ENCODE measurements at places on chromosomes 12 and 14. TPM values are rescaled to one million over a fixed set of nuclear protein-coding genes. Genes with fewer than 3 reads are reported as not detected.
A peak's percentile ranks its signal among the peaks of the same experiment; 100 is the strongest.

PLXNC1 gene
- total RNA-seq, result 15.0 TPM

KLRG1 gene
- total RNA-seq, result 0.71 TPM

LGR5 gene
- not detected for total RNA-seq

BBS10 gene
- 3.8 TPM for total RNA-seq

FIGNL2 gene
- 0.33 TPM for total RNA-seq

SLC6A12 gene
- not detected for total RNA-seq

GALNT16 gene
- total RNA-seq, result not detected

KLHDC1 gene
- 0.96 TPM for total RNA-seq

MGST1 gene
- not detected for total RNA-seq

SERPINA3 gene
- not detected for total RNA-seq

CLEC2A gene
- total RNA-seq, result not detected

GDF3 gene
- not detected for total RNA-seq

FSCB gene
- not detected for total RNA-seq

CFAP73 gene
- total RNA-seq, result not detected

DCTN2 gene
- total RNA-seq, result 80.9 TPM

CCDC184 gene
- total RNA-seq, result 0.38 TPM

CCND2 gene
- total RNA-seq, result 615 TPM

P2RX4 gene
- 20.9 TPM for total RNA-seq

DNA sequence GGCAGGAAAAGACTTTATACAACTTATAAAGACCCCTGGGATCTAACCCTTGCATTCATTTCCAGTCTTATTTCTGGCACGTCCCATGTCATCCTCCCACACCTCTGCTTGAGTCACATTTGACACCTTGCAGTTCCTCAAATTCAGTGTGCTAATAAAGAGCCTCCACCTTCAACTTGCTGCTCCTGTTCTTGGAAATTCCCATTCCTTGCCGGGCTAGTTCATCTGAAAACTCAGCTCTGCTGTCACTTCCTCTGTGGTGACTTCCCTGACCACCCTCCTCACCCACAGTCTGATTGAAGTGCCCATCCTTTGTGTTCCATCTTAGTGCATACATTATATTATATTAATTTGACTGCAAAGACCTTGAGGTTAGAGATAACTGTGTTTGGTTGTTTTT lies 37.4 kb upstream of the PSMA6 start:
- DNase-seq, result peak; percentile 66

GRCh38 chr14:83085725-83086124 lies 1552.1 kb upstream of the SEL1L start:
- no peak for DNase-seq

DNA sequence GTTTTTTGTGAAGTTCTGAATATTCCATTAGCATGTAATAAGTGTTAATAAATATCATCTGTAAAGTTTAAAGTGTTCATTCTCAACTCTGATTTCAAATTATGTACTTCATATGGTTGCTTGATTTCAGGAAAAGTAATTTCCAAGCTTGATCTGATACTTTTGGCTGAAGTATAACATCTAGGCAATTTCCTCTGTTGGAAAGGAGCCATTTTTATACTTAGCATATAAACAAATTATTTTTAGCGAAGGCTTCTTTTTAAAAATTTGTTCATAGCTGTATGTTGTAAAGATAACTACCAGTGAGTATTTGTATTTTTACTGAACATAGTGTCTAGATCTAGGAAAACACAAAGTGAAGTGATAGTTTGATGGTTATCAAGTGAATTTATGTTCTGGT lies 153.4 kb upstream of the TMTC2 start:
- DNase-seq, result no peak

GRCh38 chr14:69027242-69027913 lies 48.3 kb upstream of the ACTN1 start:
- peak; percentile 52 for DNase-seq

- DNase-seq, result no peak
Observed at GRCh38 chr12:56877195-56878009, 56.8 kb downstream of the SDR9C7 start.

DNA sequence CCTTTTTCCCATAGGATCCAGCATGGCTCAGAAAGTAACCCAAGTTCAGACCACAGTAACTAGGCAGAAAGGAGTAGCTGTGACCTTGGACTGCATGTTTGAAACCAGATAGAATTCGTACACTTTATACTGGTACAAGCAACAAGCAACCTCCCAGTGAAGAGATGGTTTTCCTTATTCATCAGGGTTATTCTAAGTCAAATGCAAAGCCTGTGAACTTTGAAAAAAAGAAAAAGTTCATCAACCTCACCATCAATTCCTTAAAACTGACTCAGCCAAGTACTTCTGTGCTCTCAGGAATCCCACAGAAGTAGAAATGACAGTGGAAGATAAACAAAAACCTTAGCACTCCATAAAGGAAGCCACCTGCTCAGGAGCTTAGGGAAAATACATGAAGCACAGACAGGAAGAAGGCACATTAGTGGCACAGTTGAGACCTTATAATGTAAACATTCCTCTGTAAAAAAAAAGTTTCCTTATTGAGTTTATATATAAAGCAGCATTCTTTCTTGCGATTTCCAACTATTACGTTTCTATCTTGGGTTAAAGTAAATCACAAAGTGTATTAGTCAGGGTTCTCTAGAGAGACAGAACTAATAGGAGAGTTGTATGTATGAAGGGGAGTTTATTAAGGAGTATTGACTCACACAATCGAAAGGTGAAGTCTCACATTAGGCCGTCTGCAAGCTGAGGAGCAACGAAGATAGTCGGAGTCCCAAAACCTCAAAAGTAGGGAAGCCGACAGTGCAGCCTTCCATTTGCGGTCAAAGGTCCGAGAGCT lies 398.4 kb downstream of the DAD1 start:
- DNase-seq, result no peak

DNA sequence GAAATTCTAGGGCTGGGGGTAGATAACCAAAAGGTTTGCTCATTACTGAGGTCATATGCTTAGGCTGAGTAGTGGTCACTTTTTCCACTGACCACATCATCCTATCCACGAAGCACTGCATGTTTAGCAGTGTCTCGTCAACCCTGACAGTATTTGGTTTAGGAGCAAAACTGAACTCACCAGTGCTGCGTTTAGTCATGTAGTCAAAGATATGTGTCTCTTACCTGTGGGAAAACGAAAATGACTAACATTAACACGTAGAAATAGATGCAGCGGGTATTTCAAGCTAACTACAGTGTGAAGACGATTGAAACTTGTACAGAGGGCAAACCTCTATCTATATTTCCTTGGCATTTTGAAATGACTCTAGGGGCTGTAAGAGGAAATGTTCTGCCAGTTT lies 34.6 kb downstream of the MTHFD1 start:
- DNase-seq, result no peak

- no peak for DNase-seq
Observed at GRCh38 chr12:124422570-124423523, 128.0 kb downstream of the RFLNA start.

- DNase-seq, result no peak
Observed at GRCh38 chr14:62654641-62655040, 390.6 kb downstream of the KCNH5 start.

- DNase-seq, result peak; percentile 85
Observed at GRCh38 chr14:67704484-67705089, 2.9 kb downstream of the RDH12 start.

- no peak for DNase-seq
Observed at GRCh38 chr12:93243382-93243688, 134.4 kb upstream of the NUDT4 start.

DNA sequence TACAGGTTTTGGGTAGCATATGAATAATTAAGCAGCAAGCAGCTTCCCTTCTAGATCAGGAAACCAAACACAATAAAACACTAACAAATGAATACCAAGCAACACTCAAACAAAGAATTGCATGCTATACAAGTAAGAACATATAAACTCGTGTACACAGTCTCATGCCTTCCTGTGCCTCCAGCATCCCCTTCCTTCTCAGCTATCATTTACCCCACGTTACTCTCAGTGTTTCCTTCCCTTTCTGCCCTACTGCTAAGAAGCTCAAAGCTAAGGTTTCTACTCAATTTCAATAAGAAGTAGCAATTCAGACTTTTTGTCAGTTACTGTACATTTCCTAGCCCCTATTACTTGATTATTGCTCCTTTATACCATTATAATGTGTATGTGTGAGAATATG lies 81.0 kb downstream of the DUSP16 start:
- peak; percentile 83 for DNase-seq

GRCh38 chr12:39905152-39905551 lies 200.7 kb downstream of the SLC2A13 start:
- no peak for DNase-seq

GRCh38 chr12:125343649-125344048 lies 278.4 kb downstream of the AACS start:
- no peak for DNase-seq

- peak; percentile 82 for DNase-seq
Observed at GRCh38 chr14:99270458-99271220, 1.4 kb downstream of the BCL11B start.

DNA sequence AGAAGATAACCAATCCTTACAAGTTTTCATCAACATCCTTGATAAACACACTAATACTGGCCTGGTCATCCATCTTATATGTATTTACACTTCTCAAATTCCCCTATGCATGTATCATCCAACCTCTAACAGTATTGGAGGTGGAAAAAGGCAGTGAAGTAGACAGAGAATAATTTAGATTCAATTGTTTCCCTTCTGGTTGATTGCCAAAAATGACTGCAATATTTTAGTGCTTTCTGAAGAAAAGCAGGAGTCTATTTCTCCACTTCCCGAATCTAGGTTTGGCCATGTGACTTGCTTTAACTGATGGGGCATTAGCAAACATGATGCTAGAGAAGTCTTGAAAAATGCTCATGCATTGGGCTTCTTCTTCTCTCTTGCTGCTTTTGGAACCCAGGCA lies 78.3 kb upstream of the METAP2 start:
- DNase-seq, result no peak

GRCh38 chr12:29640589-29641345 lies 143.0 kb downstream of the TMTC1 start:
- no peak for DNase-seq

DNA sequence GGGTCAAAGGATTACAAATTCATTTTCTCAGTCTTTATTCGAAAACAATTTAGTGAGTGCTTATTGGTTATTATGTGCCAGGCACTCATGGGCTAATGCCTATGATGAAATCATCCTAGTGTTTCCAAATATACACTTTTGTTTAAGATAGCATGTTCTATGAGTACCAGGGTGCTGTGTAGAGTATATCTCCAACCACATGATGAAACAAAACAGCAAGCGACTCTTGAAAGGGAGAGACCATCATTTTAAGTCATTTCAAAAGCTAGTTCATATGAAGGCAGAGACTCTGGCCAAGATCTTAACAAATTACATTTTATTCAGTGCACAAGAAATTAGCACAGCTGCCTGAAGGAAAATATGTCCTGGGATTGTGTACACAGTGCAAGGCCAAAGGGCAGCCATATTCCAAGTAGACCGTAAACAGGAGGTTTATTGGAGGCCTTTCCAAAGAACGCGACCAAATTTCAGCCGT lies 204.2 kb downstream of the EFCAB11 start:
- no peak for DNase-seq

GRCh38 chr12:103858953-103859601 lies 18.0 kb upstream of the NT5DC3 start:
- DNase-seq, result no peak

- no peak for DNase-seq
Observed at GRCh38 chr12:117151403-117152031, 38.8 kb downstream of the FBXO21 start.

DNA sequence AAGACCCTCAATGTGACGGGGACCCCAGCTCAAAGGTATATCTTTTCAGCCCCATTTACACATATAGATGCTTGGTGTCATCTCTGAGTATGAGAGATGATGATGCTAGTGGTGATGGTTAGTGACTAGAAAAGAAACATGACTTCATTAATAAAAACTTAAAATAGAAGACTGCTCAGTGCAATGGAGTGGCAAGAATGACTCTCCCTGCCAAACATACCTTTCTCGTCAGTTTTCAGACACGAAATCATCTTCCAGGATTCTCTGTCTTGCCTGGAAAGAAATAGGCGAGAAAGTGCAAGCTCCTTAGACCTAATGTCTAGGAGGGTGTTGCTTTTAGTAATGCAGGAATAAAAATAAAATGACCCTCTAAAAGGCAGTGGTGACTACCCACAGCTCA lies 71.7 kb downstream of the TPH2 start:
- DNase-seq, result no peak

DNA sequence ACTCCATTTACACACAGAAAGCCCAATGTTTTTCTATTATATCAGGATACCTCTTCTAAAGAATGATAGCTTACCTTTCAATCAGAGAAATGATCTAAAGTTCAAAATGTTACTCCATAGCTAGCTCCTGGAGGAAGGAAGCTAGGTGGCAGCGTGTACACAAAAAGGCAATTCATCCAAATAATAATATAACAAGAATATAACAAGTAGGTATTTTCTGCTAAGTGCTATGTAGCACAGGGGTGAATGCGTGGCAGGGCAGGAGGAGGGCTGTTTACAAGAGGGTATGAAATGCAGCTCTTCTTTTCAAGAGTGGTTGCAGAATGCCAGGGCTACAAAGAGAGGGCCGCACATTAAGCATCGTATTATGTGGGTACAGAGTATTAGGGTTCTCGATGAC lies 663 bp upstream of the SNAPC1 start:
- DNase-seq, result no peak

DNA sequence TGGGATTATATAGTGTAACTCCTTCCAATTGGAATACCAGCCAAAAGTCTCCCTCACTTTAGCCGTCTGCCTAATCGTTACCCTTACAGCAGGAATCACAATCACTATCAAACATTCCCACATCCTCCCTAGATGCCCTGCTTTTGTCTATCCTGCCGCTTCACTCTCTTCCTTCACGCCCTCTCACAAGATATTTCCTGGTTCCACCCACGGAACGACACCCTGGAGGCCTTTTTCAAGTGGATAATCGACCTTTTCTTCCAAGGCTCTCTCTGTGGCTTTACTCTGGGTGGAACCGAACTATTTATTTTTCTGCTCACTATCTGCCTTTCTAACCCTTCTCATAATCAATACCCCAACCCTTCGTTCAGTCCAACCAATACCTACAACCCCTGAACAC lies 58.9 kb downstream of the MOK start:
- no peak for DNase-seq

GRCh38 chr14:71645656-71646055 lies 286.6 kb upstream of the RGS6 start:
- DNase-seq, result no peak

DNA sequence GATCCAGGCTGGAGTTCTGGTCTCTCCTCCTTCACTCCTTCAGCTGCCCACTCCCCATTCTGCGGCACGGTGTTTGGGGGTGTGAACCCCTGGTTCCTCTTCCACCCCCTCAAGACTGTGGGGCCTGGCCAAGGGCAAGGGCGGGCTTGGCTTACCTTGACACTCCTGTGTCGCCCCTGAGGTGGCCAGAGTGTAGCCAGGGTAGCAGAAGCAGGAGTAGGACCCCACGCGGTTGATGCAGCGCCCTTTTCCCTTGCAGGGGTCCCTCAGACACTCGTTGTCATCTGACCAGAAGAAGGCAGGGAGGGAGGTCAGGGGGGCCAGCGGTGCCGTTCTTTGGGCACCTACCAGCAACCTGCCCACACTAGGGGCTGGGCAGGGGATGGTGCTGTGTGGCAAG lies 28.2 kb downstream of the ISCA2 start:
- no peak for DNase-seq

DNA sequence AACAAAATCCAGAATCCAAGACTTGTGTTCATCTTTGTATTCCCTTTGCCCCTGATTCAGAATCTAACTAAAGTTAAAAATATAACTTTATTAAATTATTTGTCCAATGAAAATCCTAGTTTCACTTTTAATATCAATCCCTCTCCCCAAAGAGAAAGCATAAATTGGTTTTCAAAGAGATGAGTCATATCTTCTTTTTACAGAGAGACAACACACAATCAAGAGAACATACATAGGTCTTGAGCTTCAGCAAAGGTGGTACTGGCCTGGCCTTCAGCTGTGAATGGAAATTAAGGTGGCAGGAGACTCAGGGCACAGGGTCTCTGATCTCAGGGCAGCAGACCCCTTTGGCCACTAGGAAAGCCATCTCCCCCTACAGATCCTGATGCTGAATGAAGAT lies 4.3 kb upstream of the ASCL1 start:
- DNase-seq, result peak; percentile 56

All from activated CD4-positive, alpha-beta T cell treated with anti-CD3 and anti-CD28 coated beads, Interleukin-2, amount 10 ng/mL, durations not matched to agents 24 days and 14 days (primary cell).